Endothelial cell of umbilical vein (primary cell): ENCODE measurements at places on chromosomes 7 and 10. TPM values are rescaled to one million over a fixed set of nuclear protein-coding genes. Genes with fewer than 3 reads are reported as not detected.

- no peak for DNase-seq
Measured at GRCh38 chr10:75593692-75594556, 162.5 kb downstream of the LRMDA start.

DNA sequence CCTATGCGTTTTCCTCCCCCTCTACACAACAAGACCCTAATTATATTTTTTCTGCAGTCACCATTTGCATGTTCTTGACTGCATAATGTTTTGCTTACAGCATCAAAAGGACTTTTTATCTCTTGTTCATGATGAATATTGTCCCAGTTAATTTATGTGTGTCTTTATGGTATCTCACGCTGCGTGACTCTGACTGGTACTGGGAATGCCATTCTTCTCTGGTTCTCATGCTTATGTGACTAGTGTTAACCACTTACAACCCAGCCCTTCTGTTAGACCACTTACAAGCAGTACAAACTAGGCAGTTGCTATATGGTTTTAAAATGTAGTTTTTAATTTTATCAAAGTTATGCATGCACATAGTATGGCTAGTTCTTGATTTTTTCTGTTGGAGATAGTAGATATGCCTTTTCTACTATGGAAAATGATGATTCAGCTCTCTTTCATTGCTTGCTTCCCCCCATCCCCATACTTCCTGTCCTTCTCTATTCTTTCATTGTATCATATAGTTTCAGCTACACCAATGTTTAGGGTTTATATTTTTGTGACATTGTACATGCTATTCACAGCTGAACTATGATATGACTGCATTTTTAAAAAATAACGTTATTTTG, 24.9 kb downstream of the BZW2 start:
- DNase-seq, result no peak

The C10orf143 gene
- total RNA-seq, result 0.44 and 0.92 TPM in 2 replicates

DNA sequence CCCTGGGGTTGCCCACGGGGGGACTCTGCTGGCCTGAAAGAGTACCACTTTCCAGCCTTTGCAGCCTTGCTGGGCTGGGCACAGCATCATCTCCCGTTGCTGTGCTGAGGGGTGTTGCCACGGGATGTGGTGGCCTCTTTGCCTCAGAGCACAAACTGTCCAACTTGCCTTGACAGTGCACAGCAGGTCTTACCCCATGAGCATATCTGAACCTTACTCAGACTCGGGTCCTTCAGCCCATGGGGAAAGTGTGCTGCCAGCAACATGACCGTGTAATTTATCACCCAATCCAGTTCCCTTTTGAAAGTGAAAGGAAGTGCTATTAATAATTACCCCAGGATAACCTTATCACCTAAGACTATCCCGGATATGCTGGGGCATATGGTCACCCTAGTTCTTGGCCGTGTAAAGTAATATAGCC, 46.8 kb downstream of the TBXAS1 start:
- DNase-seq, result peak; percentile 18

DNA sequence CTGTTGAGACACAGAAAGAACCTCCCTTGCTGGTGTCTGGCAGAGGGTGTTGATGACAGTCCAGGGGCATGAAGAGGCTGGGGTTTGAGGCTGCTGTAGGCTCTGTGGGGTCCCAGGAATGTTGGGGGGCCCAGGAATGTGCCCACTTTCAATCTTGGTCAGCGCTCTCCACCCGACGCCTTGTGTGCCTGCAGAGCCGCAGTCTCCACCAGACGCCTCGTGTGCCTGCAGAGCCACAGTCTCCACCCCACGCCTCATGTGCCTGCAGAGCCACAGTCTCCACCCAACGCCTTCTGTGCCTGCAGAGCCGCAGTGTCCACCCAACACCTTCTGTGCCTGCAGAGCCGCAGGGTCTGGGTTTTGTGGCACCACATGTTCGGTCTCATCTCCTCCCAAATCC, 84.0 kb downstream of the ADARB2 start:
- no peak for DNase-seq

The HIP1 gene
- 45.1 and 47.6 TPM in 2 replicates for total RNA-seq

The PPP1R17 gene
- total RNA-seq, result not detected in 2 replicates

The TUBAL3 gene
- total RNA-seq, result not detected in 2 replicates

DNA sequence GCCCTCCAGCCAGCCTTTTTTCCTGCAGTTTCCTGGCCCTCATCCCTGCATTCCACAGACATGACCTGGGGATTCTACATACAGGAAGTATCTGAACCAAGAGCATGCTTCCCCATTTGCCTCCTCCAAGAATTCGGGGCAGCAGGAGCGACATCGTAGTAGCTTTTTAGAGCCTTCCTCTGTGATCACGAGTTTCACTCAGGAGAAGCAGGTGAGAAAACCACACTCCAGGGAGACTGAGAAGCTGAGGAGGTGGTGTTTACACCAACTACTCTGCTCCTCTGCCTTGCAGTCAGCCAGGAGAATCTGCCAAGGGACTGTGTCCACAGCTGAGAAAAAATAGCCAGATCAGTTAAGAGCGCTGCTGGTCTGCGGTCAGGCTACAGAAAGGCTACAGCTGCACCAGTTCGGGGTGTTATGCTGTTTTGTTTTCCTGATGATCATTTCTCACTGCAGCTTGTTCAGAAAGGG, 54.1 kb downstream of the HSPA12A start:
- no peak for DNase-seq

The HKDC1 gene
- 0.18 TPM in 1 of 2 replicates, not detected in the other for total RNA-seq

- DNase-seq, result no peak
Measured at GRCh38 chr10:69972981-69973397, 79.7 kb upstream of the MACROH2A2 start.

- DNase-seq, result no peak
Measured at GRCh38 chr7:33392148-33392547, 262.8 kb downstream of the BBS9 start.

DNA sequence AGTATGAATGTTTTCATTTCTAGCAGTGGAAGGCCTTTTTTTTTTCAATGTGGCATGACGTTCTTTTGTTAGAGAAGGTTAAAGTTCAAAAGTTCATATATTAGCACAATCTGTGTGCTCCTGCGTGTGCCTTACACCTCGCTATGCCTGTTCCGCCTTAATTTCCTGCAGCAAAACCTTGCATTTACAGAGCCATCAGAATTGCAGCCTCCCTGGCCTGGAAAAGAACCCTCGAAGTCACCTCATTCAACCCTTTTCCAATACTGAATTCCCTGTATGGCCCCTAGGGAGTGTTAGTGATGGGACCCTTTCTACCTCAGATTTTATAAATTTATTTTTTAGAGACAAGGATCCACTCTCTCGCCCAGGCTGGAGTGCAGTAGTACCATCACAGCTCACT, 103.5 kb upstream of the ZNF438 start:
- no peak for DNase-seq

GRCh38 chr10:23433701-23434100, 5.2 kb upstream of the OTUD1 start:
- DNase-seq, result no peak

GRCh38 chr10:91604553-91605534, 28.0 kb downstream of the PPP1R3C start:
- peak; percentile 95 for DNase-seq

DNA sequence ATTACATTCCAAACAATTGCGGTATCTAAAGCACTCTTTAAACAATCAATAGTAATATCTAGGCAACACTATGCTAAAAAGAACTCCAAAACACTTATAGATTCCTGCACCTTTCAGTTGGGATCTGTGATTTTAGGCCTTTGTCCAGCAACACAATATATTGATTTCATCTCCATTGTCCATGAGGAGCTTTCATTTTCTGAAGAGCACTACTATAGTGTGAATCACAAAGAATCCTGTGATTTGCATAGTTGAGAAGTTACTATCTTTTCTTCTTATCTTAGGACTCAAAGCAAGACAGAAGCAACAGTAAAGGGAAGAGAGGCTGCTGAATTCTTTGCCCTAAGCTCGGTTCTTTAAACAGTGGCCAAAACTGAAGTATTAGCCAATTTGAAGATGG, 846.8 kb downstream of the IPMK start:
- no peak for DNase-seq

The ACTA2 gene
- total RNA-seq, result 9.7 and 13.0 TPM in 2 replicates

GRCh38 chr7:27912751-27913150, 172.8 kb downstream of the TAX1BP1 start:
- DNase-seq, result no peak

The ZC3HAV1L gene
- 23.8 and 25.7 TPM in 2 replicates for total RNA-seq

DNA sequence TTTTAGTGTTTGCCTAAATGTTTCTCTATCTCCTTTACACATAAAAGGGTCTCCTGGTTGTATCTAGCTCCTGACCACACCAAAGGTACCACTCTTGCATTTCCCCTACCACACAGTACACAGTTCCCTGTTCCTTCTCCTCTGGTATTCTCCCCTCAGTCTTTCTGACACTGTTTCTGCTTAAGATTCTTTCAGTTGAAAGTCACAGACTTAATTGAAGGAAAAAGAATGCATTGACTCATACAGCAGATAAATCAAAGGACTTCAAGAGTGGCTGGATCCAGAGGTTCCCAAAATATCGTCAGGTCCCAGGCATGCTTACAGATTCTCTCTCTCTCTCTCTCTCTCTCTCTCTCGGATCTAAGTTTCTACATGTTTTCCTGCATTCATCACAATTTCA, 185.6 kb upstream of the LRGUK start:
- no peak for DNase-seq

DNA sequence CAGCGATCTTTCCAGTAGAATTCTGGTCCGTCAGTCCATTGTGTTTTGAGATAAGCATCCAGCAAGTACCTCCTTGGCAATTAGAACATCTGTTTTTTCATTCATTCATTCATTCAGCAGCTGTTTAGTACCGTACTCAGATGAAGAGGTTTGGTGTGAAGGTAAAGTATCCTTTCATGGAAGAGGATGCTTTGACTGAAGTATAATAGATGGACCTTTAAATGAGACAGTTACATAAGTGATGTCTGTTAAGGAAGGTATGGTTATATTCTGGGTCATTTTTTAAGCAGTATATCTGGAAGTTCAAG, 1.2 kb downstream of the MAPK8 start:
- DNase-seq, result peak; percentile 35

DNA sequence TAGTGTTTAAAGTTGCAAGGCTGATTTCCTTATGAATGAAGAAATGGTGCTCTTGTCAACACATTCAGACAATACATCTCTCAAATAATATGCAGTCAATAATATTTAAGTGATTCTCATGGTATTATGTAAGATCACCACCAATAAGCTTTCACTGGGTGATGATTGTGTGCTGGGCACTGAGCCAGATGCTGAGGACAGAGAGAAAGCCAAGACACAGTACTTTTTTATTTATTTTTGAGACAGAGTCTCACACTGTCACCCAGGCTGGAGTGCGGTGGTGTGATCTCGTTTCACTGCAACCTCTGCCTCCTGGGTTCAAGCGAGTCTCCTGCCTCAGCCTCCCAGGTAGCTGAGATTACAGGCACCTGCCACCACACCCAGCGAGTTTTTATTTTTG, 130.6 kb upstream of the LSM8 start:
- DNase-seq, result no peak

The GIMAP7 gene
- 42.4 and 51.1 TPM in 2 replicates for total RNA-seq

The TNPO3 gene
- 46.9 TPM in 2 replicates for total RNA-seq

The ITGA8 gene
- 0.12 and 0.40 TPM in 2 replicates for total RNA-seq

The STEAP4 gene
- not detected in 2 replicates for total RNA-seq

The HHEX gene
- 109 and 110 TPM in 2 replicates for total RNA-seq

GRCh38 chr7:38858259-38858884, 50.6 kb downstream of the VPS41 start:
- peak; percentile 63 for DNase-seq

GRCh38 chr10:52679117-52679516, 93.5 kb downstream of the MBL2 start:
- DNase-seq, result no peak

DNA sequence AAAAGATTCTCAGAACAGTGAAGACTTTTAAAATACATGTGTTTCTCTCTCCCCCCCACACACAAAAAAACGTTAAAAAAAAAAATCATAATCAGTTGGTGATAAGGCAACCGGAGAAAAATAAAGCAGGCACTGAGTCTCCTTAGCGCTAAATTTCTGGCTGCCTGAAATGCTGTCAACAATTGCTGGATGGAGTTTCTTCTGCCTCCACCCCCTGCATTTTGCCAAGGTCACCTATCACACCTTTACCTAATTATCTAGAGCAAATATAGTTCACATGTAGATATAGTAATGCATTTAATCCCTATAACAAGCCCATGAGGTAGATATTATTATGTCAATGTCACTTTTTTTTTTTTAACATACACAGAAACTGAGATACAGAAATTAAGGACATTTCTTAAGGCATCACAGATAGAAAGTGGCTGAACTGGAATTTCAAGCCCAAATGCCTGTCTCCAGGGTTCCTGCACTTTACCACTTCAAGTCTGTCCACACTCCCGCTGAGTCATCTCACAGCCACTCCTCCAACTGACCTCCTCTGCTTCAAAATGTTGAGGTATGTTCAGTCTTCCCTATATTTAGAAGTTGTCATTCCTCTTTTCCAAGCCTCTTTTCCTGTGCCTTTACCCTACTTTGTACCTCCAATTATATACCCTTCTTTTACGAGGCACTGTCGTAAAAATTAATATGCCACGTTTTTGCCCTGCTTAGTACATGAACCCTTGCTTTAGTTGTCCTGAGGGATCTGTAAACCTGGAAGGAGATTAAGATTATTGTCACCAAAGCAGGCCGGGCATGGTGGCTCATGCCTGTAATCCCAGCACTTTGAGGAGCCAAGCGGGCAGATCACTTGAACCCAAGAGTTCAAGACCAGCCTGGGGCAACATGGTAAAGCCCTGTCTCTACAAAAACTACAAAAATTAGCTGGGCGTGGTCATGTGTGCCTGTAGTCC, 72.8 kb upstream of the MPP7 start:
- DNase-seq, result no peak

The LRGUK gene
- 0.11 TPM in 1 of 2 replicates, not detected in the other for total RNA-seq

- DNase-seq, result no peak
Measured at GRCh38 chr10:73628405-73628804, 12.9 kb downstream of the MYOZ1 start.

DNA sequence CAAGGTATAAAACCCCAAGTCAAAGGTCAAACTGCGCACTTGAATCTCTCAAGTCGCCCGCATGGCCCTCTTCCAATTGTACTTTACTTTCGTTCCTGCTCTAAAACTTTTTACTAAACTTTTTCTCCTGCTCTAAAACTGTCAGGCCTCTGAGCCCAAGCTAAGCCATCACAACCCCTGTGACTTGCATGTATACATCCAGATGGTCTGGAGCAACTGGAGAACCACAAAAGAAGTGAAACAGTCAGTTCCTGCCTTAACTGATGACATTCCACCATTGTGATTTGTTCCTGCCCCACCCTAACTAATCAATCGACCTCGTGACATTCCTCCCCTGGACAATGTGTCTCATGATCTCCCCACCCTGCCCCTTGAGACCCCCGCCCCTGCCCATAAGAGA, 35.6 kb upstream of the PIK3CG start:
- no peak for DNase-seq

DNA sequence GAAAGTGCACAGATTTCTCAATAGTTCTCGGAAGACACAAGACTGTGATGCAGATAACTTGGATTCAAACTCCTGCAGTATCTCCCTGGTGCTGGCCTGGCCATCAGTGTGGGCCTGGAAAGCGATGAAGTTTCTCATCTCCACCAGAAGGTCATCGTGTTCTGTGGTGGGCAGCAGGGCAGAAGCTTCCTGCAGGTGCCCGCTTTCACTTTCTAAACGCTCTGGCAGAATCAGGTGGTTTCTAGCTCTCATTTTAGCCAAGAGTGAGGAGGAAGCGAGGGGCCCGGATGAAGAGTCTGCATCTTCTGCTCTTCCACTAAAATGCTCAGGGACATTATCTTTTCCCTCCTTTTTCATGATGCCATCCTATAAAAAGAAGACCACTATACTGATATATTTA, 63.0 kb upstream of the DRGX start:
- DNase-seq, result no peak

The SLC25A13 gene
- 34.4 and 36.1 TPM in 2 replicates for total RNA-seq

GRCh38 chr7:41576166-41576565, 126.7 kb downstream of the INHBA start:
- DNase-seq, result peak; percentile 80

The ACSM6 gene
- not detected in 2 replicates for total RNA-seq

- DNase-seq, result no peak
Measured at GRCh38 chr7:102288285-102288930, 1.7 kb downstream of the SH2B2 start.
